ENCODE measurements at places on chromosomes 7 and 10.

DNA sequence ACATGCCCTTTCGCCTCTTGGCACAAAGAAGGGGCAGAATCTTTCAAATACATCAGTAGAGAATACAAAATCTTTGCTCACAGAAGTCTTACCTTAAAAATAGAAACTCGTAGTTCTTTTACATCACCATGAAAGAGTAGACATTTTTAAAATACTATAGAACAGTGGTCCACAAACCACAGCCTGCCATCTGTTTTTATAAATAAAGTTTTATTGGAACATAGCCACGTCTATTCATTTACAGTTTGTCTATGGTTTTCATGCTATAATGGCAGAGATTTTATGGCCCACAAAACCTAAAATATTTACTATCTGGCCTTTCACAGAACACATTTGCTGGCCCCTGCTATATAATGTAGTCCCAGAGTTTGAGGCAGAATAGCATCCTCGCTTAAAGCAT lies 46.1 kb upstream of the CABCOCO1 start:
- no peak for DNase-seq

GRCh38 chr10:29794776-29795611 lies 160.2 kb upstream of the SVIL start:
- DNase-seq, result no peak

GRCh38 chr7:76310102-76310957 lies 7.9 kb downstream of the HSPB1 start:
- DNase-seq, result no peak

DNA sequence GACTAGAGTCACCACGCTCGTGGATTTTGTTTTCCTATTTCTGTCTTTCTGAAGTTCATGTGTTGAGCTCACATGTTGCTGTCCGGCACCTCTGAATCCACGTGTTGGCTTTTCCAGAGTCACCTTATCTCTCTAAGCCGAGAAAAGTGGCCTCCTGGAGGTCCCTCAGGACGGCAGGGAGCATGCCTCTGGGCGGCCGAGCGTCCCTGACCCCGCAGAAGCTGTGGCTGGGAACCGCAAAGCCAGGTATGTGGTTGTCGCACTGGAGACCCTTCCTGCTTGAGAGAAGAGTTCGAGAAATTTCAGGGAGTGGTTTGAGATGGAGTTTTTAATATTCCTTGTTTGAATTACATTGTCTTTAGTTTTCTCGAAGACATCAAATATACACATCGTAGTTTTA lies 12.6 kb downstream of the IQCE start:
- no peak for DNase-seq
